Left renal pelvis (tissue), 4 donors: ENCODE measurements at places on chromosomes 3 and 15. TPM values are rescaled to one million over a fixed set of nuclear protein-coding genes. Genes with fewer than 3 reads are reported as not detected.

GRCh38 chr3:189685860-189686259 is 54.7 kb downstream of the TP63 start:
- DNase-seq = no peak

DNA sequence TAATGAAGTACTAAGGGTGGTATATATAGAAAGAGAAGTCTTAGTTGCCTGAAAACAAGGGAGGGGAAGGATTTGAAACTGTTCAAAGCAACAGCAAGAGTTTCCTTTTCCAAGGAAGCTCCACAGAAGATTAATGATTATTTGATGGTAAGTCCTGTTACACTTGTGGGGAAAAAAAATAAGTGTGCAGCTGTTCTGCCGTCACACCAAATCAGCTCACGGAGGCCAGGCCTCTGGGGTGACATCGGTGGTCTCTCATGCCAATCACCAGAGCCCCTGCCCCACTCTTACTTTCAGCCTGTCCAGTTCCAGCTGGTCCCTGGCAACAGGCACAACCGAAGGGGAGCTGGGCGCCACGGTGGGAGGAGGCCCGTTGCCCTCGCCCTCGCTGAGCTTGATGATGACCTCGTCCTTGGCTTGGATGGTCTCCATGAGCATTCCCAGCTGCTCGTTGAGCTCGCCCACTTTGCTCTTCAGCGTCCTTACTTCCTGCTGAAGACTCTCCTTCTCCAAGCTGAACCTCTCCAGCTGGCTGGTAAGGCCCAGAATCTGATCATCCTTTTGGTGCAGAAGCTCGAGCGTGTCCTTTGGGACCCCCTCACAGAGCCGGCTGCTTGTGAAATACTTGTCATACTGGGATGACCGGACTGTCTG is 53.5 kb downstream of the TBC1D2B start:
- DNase-seq = no peak

DNA sequence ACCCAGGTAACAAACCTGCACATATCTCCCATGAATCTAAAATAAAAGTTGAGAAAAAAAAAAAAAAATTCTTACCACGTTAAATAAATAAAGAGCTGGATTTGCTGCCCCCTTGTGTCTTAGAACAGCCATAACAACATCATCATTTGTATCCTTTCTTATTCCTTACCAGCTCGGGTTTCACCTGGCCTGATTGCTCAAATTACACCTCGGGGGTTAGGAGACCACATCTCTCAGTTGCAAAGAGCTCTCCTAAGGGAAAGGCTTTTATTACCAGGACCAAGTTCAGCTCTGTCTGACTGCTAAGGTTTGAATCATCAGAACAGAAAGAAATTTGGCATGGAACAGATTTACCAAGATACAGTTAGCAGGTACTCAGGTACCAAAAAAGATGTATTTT is 25.8 kb upstream of the RPL39L start:
- peak; percentile 51 for DNase-seq

GRCh38 chr3:155316426-155316825 is 22.9 kb upstream of the STRIT1 start:
- no peak for DNase-seq

The MYEF2 gene
- polyA plus RNA-seq = 103 TPM

The PLSCR2 gene
- 1.1 TPM for polyA plus RNA-seq

The ZCWPW2 gene
- polyA plus RNA-seq = 2.6 TPM

- no peak for DNase-seq
Observed at GRCh38 chr3:188607805-188608315, 453.9 kb downstream of the LPP start.

- DNase-seq = no peak
Observed at GRCh38 chr3:197352382-197352781, 54.0 kb upstream of the DLG1 start.

- DNase-seq = no peak
Observed at GRCh38 chr15:66570327-66570726, 4.5 kb upstream of the LCTL start.

The MESP2 gene
- 0.37 TPM for polyA plus RNA-seq

The GAP43 gene
- polyA plus RNA-seq = 28.6 TPM

- no peak for DNase-seq
Observed at GRCh38 chr3:129611446-129611800, 4.9 kb upstream of the PLXND1 start.

The GPR62 gene
- 0.49 TPM for polyA plus RNA-seq
